ENCODE measurements at places on chromosomes 3 and 15.

GRCh38 chr3:98185180-98185579 lies 18.7 kb downstream of the OR5H15 start:
- no peak for DNase-seq

- DNase-seq = no peak
These were observed 36.9 kb downstream of the LRRFIP2 start for GRCh38 chr3:37137516-37137915.

DNA sequence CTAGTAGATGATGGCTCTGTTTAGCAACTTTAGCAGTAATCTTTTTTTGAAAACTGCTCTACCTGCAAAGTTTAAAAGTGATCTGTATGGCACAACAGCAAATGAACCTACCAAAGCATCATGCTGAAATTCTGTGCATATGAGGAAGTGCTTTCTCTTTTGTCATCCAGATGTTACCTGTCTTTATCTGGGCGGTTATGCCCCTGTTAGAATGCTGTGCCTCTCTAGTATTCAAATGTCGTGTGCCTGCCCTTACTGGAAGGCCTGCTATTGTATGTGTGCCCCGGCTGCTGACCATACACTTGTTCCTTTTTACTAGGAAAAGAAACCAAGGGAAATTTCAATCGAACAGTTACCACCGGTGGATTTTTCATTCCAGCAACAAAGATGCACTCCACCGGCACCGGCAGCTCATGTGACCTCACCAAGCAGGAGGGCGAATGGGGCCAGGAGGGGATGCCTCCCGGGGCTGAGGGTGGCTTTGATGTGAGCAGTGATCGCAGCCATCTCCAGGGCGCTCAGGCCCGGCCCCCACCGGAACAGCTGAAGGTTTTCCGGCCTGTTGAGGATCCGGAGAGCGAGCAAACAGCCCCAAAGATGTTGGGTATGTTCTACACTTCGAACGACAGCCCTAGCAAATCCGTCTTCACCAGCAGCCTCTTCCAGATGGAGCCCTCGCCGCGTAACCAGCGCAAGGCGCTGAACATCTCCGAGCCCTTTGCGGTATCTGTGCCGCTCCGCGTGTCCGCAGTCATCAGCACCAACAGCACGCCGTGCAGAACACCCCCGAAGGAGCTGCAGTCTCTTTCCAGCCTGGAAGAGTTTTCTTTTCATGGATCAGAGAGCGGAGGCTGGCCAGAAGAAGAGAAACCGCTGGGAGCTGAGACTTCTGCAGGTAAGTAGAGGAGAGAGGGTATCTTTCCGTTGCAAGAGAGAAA lies 61.6 kb downstream of the TMEM39A start:
- no peak for DNase-seq

- DNase-seq = no peak
These were observed 22.8 kb upstream of the LRRC34 start for GRCh38 chr3:169835533-169835932.

DNA sequence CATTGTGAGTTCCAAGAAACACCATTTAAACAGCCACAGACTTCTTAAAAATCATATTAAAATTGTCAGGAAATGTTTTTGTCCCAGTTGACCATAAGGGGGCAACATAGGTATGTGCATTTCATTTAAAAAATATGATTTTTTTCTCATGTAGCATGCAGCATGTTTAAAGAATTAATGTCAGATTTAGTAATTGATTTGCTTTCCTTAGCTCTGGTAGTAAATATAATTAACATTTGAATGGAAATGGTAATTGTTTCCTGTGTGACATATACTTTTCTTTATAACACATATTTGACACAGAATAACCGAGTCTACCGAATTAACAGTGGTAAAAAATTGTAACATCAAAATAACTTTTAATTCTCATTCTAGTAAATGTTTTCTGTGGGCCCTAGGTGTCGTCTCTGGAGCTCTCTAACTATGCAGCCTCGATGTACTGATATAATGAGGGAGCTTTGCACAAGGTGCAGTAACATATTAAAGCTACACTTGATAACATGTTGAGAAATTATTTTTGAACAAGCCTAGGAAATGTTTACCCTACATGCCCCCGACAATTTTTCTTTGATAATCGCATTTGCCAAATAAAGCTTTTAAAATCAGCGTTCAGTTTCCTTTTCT lies 34.9 kb downstream of the NXPE3 start:
- no peak for DNase-seq

DNA sequence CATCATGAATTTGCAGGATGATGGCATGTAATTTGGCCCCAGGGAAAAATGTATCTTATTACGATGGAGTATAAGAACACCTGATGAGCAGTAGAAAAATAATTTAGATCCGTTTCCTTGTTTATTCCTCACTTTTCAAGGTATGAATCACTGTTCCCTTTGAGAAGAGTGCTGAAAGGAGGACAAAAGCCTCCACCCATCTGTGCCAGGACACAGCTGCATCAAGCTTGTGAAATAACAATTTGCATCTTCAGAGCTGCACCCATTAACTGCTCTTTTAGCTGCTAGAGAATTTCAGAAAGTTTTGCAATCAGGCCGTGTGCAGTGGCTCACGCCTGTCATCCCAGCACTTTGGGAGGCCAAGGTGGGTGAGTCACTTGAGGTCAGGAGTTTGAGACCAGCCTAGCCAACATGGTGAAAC lies 9.6 kb downstream of the CLDND1 start:
- peak; percentile 7 for DNase-seq

- no peak for DNase-seq
These were observed 154.1 kb downstream of the TJP1 start for GRCh38 chr15:29668120-29668602.

GRCh38 chr3:16186565-16186964 lies 12.1 kb downstream of the GALNT15 start:
- no peak for DNase-seq

GRCh38 chr3:141273700-141274410 lies 42.2 kb downstream of the PXYLP1 start:
- no peak for DNase-seq

- DNase-seq = no peak
These were observed 75.9 kb upstream of the PCSK6 start for GRCh38 chr15:101565377-101565776.

GRCh38 chr3:72176537-72177041 lies 391.6 kb upstream of the PROK2 start:
- DNase-seq = no peak

DNA sequence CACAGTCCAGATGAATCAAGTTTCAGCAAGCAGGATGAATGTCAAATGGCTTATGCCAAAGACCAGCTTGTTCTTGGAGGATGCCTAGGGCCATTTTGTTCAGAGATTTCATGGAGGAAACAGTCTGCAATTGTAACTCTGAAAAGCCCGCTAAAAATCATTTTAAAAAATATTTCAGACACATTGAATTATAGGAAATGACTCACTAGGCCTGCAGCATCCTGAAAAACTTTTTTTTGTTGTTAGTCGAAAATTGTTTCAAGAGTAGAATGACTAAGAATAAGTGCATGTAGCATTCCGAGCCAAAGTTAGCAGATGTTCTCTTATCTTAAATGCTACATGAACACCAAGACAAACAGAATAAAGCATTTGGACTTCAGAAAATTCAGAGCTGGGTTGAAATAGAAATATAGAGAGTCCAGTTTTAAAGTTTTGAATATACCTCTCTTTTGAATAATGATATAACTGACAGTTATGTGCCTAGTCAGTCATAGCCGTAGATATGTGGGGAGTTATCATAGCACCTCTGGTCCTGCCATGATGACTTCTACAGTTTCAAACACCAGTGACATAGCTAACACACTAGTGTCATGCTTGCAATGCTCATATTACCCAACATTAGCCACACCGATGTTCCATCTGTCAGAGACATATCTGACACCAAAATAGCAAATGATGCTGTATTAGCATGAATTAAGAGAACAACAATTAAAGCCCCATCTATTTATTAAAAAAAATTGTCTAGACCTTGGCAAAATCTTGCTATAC lies 1462.8 kb upstream of the GBE1 start:
- DNase-seq = no peak

GRCh38 chr15:35123743-35124142 lies 38.6 kb upstream of the NANOGP8 start:
- DNase-seq = no peak

DNA sequence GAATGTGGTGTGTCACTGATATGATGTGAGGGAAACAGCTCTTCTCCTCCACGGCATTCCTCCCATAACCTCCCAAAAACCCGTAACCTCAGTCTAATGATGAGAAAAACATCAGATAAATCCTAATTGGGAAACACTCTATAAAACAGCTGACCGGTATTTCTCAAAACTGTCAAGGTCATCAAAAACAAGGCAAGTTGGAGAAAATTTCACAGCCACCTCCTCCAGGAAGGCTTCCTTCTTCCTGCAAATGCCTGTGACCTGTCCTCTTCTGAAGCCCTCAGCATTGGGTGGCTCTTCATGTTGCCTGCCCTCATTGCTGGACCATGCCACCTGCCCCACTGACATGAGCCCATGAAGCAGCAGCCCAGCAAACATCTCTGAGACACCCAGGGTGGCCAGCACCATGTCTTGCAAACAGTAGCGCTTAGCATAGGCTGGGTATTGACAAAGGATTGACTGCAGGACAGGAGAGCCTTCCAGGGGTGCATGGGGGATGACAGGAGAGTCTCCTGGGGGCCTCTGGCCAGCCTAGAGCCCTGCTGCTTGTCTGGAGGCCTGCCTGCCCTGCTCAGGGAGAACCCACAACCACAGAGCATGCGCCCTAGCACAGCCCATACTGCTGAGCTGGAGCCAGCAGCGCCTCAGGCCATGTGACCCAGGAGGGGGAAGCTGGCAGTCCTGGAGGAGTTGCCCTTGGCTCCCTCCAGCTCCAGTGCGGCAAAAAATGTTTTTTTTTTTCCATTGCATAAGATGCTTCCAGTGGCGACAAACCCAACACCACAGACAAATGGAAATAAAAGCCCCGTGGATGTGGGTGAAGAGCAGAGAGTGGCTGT lies 49.7 kb downstream of the XXYLT1 start:
- peak; percentile 25 for DNase-seq

DNA sequence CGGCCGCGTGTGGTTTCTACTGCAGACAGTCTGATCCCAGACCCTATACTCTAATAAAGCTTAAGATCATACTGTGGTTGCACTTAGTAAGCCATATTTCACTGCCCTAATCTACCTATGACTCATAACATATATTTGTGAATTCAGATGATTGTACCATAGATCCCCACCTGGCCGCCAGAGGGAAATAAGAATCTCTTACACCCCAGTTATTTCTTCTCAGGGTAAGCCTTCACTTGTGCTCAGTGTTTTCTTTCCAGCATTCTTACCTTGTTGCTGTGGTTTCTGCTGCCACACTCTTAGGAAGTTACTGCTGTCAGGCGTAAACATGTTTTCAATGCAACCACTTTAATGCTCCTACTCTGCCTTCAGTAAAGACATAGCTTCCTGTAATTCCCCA lies 105.9 kb downstream of the B3GALNT1 start:
- DNase-seq = no peak

DNA sequence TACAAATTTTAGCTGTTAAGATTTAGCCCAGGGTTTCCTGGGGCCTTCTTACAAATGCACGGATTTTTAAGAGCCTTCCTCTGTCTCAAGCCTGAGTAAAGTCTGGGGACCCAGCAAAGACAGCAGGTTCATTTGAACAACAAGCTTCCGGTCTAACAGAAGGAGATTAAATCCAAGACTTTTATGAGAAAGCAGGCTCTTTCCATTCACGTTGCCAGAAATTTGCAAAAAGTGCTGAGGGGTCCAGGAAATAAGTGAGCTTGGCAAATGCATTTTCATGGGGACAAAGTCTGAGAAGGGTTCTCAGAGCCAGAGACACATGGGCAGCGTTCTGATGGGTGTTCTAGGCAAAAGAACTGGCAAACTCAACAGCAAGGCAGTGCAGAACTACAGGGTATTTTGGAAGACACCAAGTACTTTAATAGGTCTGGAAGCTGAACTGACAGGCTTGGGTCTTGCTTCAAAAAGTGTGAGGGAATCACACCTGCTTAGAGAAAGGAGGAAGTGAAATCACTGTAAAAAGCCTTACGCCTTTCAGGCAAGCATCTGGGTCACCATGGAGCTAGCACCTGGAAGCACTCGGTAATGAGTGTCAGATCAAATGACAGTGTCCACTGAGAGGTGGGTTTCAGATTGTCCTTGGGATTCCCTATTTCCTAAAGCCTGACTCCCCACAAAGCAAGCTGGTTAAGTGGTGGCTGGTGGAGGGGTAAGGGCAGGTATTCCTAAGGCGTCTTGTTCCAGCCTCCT lies 115.8 kb upstream of the ARHGEF3 start:
- DNase-seq = no peak

DNA sequence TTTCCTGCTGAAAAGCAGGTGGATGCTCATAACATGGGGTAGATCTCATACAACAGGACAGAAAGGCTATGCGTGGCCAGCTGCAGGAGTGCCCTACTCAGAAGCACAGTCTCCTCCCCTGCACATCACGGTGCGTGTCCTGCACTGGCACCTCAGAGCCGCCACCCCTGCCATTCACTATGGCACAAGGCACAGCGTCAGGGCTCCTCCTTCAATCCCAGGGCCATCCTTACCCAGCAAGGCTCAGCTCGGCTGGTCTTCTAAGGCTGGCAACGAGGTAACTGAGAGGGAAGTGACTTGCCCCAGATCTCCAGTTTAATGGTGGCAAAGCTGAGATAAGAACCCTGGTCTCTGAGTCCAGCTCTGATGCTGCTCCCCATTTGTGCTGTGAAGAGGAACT lies 97.1 kb downstream of the CPN2 start:
- DNase-seq = no peak

DNA sequence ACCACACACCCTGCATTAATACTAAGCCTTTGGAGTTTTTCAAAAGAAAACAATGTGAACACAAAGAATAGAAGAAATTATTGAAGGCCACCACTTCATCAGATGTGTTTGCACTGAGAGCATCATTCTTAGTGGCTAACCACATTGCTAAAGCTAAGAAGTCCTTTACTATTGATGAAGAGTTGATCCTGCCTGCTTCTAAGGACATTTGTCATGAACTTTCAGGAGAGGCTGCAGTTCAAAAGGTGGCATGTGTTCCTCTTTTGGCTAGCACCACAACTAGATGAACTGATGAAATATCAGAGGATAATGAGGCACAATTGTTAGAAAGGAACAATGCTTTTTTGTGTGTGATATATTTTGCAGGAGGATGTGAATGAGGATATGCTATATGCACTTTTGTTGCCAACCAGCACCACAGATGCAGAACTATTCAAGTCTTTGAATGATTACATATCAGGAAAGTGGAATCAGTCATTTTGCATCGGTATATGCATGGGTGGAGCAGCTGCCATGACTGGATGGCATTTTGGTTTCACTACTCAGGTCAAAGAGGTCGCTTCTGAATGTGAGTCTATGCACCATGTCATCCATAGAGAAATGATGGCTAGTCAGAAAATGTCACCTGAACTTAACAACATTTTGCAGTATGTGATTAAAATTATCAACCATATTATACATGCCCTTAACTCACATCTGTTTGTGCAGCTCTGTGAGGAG lies 2.5 kb upstream of the EID1 start:
- no peak for DNase-seq

GRCh38 chr3:124761250-124761796 lies 31.1 kb downstream of the UMPS start:
- DNase-seq = peak; percentile 76

GRCh38 chr15:30921106-30921505 lies 17.4 kb downstream of the FAN1 start:
- no peak for DNase-seq

Data from substantia nigra (tissue), 51 donors.